ENCODE measurements at places on chromosomes 3 and 15. TPM values are rescaled to one million over a fixed set of nuclear protein-coding genes. Genes with fewer than 3 reads are reported as not detected.

The DLL4 gene
- 9.8 TPM for total RNA-seq

- DNase-seq, result no peak
- H3K36me3 ChIP-seq, result no peaks in the 10 kb centered on the region
- no peaks in the 10 kb centered on the region for H3K27me3 ChIP-seq
- peaks cover 7% of the 10 kb centered on the region for H3K4me1 ChIP-seq
- H3K4me3 ChIP-seq, result no peak overlapping the region
Observed at GRCh38 chr15:78838489-78838888, 27.2 kb upstream of the ADAMTS7 start.

GRCh38 chr3:2968475-2968874 is 141.7 kb downstream of the IL5RA start:
- H3K27me3 ChIP-seq, result no peaks in the 10 kb centered on the region
- no peaks in the 10 kb centered on the region for H3K4me1 ChIP-seq
- H3K27ac ChIP-seq, result no peak overlapping the region
- DNase-seq, result no peak

DNA sequence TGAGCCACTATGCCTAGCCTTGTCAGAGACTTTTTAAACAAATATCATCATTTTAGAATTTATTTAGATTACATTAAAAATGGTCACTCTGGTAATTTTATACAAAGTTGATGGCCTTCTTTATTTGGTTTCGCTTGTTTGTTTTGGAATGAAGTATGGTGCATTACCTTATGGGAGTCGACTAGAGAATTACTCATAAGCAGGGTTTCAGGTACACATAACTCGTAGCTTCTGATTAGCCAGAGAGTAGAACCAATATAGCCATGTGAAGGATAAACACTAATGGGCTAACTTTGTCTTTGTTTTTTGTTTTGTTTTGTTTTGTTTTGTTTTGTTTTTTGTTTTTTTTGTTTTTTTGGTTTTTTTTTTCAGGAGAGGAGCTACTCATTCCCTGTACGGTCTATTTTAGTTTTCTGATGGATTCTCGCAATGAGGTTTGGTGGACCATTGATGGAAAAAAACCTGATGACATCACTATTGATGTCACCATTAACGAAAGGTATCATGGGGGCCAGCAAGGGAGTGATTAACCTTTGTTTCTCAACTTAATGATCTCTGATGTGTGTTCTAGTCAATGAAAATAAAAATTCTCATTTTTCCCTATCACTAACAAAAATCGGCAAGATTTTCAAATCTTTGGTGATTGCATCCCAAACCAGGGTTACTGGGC is 113.2 kb downstream of the IL1RAP start:
- H3K4me1 ChIP-seq, result no peaks in the 10 kb centered on the region
- H3K4me3 ChIP-seq, result no peak overlapping the region
- no peak overlapping the region for H3K27ac ChIP-seq
- peaks cover 7% of the 10 kb centered on the region for H3K36me3 ChIP-seq

DNA sequence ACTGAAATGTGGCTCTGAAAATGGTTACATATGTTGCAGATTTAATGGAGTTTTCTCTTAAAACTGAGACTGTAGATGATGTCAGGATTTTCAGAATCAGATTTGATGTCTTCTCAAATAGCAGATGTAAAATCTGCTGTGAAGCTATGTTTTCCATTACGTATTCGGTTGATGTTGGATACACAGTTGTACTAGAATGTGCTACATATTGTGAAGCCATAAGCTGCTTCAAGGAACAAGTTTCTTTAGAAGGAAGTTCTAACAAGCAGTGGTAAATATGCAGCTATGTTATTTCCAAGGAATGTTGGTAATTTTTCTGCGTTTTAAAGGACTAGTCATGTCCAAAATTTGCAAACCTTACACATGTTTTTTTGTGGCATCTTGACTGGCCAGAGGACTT is 197.7 kb downstream of the RBMS3 start:
- H3K36me3 ChIP-seq, result no peaks in the 10 kb centered on the region
- H3K27ac ChIP-seq, result no peak overlapping the region
- no peaks in the 10 kb centered on the region for H3K27me3 ChIP-seq
- H3K4me1 ChIP-seq, result peaks cover 3% of the 10 kb centered on the region

DNA sequence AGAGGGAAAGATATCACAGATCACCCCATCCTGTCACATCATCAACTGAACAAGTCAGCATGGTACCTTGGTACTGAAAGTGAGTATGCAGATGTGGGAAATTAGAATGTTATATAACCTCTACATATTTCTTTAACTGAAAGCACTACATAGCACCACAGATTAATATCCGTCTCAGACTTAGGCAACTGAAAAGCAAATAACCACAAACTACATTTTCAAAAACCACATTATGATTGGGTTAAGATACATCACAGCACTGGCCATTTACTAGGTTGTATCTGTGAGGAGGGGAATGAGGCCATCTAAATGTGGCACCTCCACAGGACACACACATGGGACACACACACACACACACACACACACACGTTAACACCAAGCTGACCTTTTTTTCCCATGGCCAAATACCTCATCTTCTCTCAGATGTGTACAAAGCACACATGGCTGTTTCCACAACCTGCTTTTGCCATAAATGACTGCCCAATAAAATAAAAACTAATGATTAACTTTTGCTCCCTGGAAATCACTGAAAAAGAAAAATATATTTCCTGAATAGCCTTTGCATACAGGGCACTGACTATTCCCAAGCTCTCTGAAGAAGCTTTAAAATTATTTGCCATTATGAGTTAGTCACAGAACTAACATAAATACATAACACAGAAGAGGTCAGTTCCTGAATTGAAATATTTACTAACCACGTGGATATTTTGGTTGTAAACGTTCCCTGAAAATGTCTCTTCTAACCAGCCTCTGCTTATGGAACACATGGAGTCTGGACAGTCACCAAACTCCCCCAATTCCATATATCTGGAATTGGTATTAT is 60.1 kb downstream of the SUMF1 start:
- no peak for DNase-seq
- H3K4me1 ChIP-seq, result no peaks in the 10 kb centered on the region
- no peaks in the 10 kb centered on the region for H3K27me3 ChIP-seq

The ACSBG1 gene
- total RNA-seq, result not detected

The CLDN16 gene
- total RNA-seq, result not detected

GRCh38 chr3:158337110-158337509 is 227.2 kb downstream of the RSRC1 start:
- no peak overlapping the region for H3K27ac ChIP-seq
- no peaks in the 10 kb centered on the region for H3K36me3 ChIP-seq

All from right atrium auricular region (tissue), 2 donors.